ENCODE measurements at places on chromosomes 3 and 15.

DNA sequence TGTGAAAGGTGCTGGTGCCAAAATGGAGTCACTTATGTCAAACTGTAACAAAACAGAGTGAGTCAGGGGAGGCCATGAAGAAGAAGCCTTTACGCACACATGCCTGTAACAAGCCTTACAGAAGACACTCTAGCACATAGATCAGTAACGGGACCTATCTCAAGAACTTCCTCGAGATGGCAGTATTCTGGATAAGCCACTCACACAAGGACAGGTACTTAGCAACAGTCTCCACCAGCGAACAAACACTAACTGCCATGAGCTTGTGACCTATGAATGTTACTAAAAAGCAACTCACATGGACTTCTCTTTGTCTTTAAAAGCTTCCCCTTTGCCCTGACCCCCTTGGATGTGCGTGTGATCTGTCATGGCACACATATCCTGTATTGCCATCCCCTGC, 235.1 kb downstream of the CD47 start:
- DNase-seq: no peak

- no peak for DNase-seq
Observed at GRCh38 chr3:14393440-14394106, 8.8 kb upstream of the SLC6A6 start.

- DNase-seq: no peak
Observed at GRCh38 chr3:168847291-168847883, 751.7 kb upstream of the GOLIM4 start.

GRCh38 chr3:5231074-5231473, 43.6 kb downstream of the EDEM1 start:
- DNase-seq: no peak

GRCh38 chr3:186826410-186826975, 16.0 kb upstream of the ADIPOQ start:
- DNase-seq: no peak

DNA sequence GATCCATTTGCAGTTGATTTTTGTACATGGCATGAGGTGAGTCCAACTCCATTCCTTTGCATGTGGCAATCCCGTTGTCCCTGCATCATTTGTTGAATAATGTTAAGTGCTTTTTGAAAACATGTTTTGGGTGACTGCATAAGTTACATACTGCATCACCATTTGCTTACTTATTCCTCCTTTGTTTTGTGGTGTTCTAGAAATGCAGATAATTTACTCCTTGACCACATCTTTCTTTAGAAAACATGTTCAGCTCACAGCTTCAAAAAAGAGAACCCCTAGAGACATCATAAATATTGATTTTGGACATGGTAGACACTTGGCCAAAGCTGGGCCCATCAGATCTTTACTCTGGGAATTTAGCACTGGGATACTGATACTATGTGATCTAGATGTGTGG, 135.3 kb upstream of the DAZL start:
- DNase-seq: no peak

GRCh38 chr3:147410116-147410525, 956 bp downstream of the ZIC1 start:
- no peak for DNase-seq

- no peak for DNase-seq
Observed at GRCh38 chr3:195896361-195897080, 11.8 kb downstream of the TNK2 start.

DNA sequence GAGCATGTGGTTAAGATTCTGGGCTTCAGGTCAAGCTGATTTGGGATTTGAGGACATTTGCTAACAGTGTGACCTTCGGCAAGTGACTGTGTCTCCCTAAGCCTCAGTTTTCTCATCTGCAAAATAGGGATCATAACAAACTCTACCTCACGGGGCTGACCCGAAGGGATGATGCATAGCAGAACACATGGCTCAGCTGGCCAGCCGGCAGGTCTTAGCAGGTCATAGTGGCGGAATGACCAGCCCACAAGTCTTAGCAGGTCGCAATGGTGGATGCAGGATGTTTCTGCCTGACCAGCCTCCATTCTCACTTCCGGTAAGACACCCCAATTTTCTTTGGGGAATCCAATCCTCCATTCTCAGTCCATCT, 63.3 kb downstream of the IQSEC1 start:
- DNase-seq: no peak

GRCh38 chr3:66133050-66133757, 87.6 kb upstream of the SLC25A26 start:
- DNase-seq: no peak

- no peak for DNase-seq
Observed at GRCh38 chr15:78620527-78621421, at the start of gene CHRNA3. Gene CHRNA3 (minus strand): TSS chr15:78620996. CDS start chr15:78620794, 202 bp downstream.

GRCh38 chr3:111582120-111582474, 13.0 kb downstream of the ZBED2 start:
- DNase-seq: no peak

GRCh38 chr3:186454881-186455703, 89.1 kb downstream of the CRYGS start:
- no peak for DNase-seq

DNA sequence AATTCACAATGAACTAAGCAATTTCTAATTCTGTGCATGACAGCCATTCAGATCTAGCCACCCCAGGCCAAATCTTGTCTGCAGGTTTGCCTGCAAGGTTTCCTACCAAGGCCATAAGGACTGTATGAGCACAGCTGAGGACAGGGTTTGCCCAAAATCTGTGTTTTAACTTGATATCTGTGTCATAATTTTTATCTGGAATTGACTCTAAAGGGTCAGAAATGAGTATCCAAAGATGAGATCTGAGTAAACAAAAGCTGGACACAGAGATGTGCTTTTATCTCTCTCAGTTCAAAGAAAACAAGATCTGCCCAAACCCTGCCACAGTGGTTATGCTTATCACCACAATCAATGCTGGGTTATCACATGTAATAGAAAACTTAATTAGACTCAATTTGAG, 154.6 kb upstream of the COL8A1 start:
- DNase-seq: no peak

DNA sequence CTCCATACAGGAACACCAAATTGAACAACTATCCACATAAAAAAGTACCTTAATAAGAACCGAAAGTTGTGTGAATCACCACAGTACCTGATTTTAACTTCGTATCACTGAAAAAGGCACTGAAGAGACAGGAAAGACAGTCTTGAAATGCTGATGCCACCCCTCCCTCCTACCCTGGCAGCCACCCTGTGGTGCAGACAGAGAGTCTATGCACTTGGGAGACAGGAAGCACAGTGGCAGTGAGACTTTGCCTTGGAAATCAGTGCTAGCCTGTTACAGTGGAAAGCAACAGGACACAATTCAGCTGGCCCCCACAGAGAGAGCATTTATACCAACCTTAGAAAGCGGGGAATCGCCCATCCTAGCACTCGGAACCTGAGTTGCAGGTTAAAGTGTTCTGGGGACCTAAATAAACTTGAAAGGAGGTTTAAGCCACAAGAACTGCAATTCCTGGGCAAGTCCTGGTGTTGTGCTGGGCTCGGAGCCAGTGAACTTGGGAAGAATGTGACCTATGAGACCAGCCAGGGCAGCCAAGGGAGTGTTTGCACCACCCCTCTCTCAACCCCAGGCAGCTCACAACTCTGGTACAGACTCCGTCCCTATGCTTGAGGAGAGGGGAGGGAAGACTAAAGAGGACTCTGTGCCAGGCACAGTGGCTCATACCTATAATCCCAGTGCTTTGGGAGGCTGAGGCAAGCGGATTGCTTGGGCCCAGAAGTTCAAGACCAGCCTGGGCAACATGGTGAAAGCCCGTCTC, 240.1 kb downstream of the ISL2 start:
- no peak for DNase-seq

DNA sequence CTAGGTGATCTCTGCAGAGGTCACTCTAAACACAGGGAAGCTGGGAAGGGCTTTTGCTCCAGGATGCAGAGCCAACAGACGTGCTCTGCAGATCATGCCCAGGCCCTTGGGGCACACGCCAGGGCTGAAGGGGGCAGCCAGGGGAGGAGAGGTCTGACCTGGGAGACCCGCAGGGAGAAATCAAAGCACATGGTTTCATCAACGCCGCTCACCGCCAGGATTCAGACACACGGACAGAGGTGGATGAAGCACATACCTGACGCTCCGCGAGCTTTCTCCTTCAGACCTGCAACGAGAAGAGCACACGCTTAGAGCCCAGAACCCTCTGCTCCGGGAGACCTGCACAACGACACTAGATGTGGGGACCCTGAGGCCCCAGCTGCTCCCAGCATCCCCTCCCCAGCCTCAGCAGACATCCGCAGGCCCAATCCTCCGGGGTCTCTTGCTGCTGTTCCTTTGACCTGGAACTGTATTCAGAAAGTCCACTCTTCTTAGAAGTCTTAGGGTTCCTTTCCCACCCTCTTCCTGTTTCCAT, 90.7 kb upstream of the IQSEC1 start:
- no peak for DNase-seq

- DNase-seq: no peak
Observed at GRCh38 chr15:73560501-73561117, 72.6 kb downstream of the NPTN start.

GRCh38 chr3:189307963-189308362, 136.2 kb downstream of the TPRG1 start:
- DNase-seq: no peak

GRCh38 chr3:90052425-90052950, 945.1 kb downstream of the EPHA3 start:
- no peak for DNase-seq

DNA sequence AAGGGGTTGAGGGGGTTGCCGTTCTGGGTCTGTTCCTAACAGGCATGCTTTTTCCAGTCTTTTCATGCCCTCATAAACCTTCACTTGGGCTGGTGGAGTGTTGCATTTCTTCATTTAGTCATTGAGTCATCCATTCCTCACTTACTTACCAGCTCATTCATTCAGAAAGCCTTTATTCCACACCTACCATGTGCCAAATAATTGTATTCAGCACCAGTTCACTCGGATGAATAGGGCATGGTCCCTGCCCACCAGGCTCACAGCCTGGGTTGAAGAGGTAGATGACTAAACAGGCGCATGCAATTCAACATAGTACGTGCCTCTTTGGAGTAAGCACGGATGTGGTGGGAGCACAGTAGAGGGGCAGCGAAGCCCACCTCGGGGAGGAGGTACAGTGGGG, 35.1 kb upstream of the THSD4 start:
- no peak for DNase-seq

- DNase-seq: no peak
Observed at GRCh38 chr3:69231929-69232440, 109.6 kb upstream of the LMOD3 start.

- no peak for DNase-seq
Observed at GRCh38 chr3:193902607-193903511, 233.1 kb upstream of the HES1 start.

- DNase-seq: no peak
Observed at GRCh38 chr15:66865622-66866611, 163.9 kb downstream of the SMAD6 start.

GRCh38 chr15:77819851-77820728, 187.4 kb upstream of the LINGO1 start:
- no peak for DNase-seq

GRCh38 chr3:1275495-1275894, 182.7 kb downstream of the CNTN6 start:
- DNase-seq: no peak

- DNase-seq: no peak
Observed at GRCh38 chr3:46557814-46558183, 8.3 kb downstream of the LRRC2 start.

- no peak for DNase-seq
Observed at GRCh38 chr3:175222356-175222755, 363.2 kb downstream of the NAALADL2 start.

- DNase-seq: no peak
Observed at GRCh38 chr3:172148702-172149565, 109.6 kb downstream of the FNDC3B start.

- no peak for DNase-seq
Observed at GRCh38 chr3:126414406-126414805, 19.7 kb downstream of the CFAP100 start.

GRCh38 chr15:74957476-74958035, 984 bp upstream of the RPP25 start:
- DNase-seq: no peak

- no peak for DNase-seq
Observed at GRCh38 chr3:13282986-13283876, 136.9 kb downstream of the NUP210 start.

- no peak for DNase-seq
Observed at GRCh38 chr3:105611304-105612192, 244.8 kb downstream of the ALCAM start.

DNA sequence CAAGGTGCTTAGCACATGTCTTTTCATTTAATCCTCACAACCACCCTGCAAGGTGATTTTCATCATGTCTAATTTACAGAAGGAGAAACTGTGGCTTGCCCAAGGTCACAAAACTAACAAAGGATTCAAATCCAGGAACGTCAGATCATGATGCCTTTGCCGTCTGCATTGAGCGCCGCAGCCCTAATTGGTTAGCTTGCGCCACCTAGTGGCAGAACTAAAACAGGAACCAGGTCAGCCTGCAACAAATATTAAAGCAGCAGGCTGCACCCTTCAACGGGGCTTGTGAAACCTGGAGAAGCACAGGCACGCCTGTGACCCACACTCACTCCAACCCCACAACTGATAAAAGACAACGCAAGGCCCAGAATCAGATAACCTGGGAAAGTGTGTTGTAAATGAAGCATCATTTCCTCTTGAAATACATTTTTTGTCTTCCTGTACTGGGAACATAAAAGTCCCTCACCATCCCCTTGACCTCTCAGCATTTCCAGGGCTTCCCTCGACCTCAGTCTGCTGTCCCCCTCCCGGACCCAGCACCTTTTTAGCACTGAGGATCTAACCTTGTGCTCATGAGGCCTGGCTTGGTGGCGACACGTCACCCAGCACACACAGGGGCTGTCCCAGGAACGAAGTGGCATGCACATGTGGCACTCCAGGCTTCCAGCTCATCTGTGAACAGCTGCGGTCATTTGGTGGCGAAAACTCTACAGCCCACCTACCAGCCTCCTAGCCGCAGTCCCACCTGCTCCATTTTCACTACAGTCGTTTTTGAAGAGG, 17.3 kb downstream of the DPH3 start:
- DNase-seq: peak; percentile 53

GRCh38 chr3:56616478-56617006, 59.6 kb downstream of the CCDC66 start:
- DNase-seq: no peak

GRCh38 chr3:157388976-157389375, 47.7 kb upstream of the PTX3 start:
- no peak for DNase-seq

GRCh38 chr15:92075764-92076163, 222.3 kb downstream of the SLCO3A1 start:
- no peak for DNase-seq

DNA sequence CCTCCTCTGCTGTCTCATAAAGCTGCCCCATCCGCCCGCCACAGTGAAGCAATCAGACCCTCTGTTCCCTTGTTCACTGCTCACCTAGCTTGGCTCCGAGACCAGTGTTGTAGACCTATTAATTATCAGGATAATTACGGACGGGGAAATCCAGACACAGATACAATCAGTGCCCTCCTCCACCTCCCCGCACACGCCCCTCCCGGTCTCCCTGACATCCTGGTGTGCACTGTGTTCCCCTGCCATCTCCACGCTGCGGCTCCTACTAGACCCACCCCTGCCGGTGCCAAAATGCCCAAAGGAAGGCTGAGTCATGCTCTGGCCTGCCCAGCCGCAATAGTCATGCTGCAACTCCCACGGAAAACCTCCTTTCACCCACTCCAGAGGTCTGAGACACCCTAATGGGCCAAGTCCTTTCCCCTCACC, 277.3 kb upstream of the TLE3 start:
- DNase-seq: no peak

All from effector memory CD4-positive, alpha-beta T cell (primary cell).